ENCODE measurements at places on chromosomes 6 and 20.

GRCh38 chr6:117501722-117502121, 19.2 kb downstream of the DCBLD1 start:
- DNase-seq: no peak

DNA sequence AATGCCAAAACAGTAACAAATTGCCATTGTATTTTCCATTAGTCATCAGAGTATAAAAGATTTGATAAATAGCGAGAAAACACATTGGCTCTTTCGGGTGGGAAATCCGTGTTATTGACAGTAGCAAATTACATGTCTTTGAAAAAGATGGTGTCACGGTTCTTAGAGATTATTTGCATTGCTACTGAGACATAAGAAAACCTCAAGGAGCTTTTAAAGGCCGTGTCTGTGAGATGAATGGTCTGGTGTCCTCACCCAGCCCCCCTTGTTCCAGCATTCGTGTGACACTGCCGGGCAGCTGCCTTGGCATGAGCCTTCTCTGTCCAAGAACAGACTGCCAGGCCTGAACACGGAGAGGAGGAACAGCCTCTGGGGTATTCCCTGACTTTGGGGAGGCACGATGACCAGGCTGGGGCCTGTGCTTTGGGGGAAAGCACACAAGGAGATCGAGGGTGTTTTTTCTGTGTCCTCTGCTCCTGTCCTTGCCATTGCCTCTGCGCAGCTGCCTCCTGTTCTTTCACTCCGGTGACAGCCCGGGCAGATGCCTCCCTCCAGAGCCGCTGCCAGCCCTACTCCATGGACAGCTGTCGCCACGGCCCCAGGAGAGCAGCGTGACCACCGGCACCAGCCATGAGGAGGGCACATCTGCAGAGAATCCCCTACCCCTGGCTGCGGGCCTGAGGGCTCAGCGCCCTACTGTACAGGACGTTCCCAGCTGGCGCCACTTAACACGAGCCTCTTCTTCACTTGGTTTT, 167.7 kb upstream of the CDYL start:
- no peak for DNase-seq

- no peak for DNase-seq
Measured at GRCh38 chr6:56524891-56525703, 117.6 kb downstream of the DST start.

- no peak for DNase-seq
Measured at GRCh38 chr20:37479925-37480691, 40.9 kb upstream of the NNAT start.

GRCh38 chr6:67698534-67698933, 936.5 kb upstream of the ADGRB3 start:
- no peak for DNase-seq

- DNase-seq: no peak
Measured at GRCh38 chr6:53049415-53049814, 15.8 kb upstream of the FBXO9 start.

- DNase-seq: no peak
Measured at GRCh38 chr20:79565-79964, 7.9 kb upstream of the DEFB125 start.

GRCh38 chr6:8904754-8905153, 469.4 kb upstream of the SLC35B3 start:
- DNase-seq: no peak

- no peak for DNase-seq
Measured at GRCh38 chr6:93418033-93418407, 1.3 kb downstream of the EPHA7 start.

All from GM19239 (cell line).